ENCODE measurements at places on chromosomes 13 and 19.

DNA sequence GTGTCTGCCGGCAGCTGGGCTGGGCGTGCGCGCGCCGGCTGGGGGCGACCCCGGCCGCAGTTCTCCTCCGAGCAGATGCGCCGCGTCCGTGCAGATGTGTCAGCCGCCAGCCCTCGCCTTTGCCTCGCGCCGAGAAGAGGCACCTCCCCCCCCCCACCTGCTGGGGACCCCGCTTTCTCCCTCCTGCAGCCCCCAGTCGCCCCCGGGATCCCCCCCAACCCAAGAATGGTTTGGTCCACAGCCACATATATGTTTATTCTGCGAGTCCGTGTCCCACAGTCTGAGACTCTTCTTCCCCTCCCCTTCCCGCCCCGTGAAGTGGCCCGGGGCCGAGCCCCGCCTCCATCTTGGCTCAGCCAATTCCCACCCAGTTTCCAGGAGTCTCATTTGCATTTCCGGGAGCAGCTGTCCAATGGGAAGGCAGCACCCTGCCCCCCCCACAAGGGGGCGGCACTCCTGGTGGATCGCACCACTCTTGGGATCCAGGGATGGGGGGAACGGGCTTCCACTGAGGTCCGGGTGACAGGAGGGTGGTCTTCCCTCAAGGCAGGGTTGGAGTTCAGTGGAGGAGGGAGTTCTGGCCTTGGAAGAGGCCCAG is 8.6 kb downstream of the ISOC2 start:
- no peak for DNase-seq

DNA sequence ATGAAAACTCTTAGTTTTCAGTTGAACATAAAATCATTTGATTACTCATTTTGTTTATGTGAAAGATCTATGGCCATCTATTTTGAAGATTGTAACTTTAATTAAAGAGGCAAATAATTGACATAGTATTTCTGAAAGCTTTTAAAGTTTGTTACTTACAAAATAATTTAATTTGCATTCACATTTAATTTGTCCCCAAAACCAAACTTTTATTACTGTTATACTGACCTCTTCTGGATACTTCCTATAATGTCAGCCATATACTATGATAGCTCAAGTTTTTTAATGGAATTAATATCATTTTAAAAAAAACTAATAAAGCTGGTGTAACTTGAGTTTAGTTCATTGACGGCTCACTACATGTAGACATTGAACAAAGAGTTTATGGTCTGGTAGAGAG is 4.9 kb upstream of the SGCG start:
- DNase-seq, result no peak

GRCh38 chr13:44024167-44024845 is 144.6 kb downstream of the LACC1 start:
- DNase-seq, result no peak

GRCh38 chr19:15337202-15337601 is 4.9 kb upstream of the BRD4 start:
- no peak for DNase-seq

DNA sequence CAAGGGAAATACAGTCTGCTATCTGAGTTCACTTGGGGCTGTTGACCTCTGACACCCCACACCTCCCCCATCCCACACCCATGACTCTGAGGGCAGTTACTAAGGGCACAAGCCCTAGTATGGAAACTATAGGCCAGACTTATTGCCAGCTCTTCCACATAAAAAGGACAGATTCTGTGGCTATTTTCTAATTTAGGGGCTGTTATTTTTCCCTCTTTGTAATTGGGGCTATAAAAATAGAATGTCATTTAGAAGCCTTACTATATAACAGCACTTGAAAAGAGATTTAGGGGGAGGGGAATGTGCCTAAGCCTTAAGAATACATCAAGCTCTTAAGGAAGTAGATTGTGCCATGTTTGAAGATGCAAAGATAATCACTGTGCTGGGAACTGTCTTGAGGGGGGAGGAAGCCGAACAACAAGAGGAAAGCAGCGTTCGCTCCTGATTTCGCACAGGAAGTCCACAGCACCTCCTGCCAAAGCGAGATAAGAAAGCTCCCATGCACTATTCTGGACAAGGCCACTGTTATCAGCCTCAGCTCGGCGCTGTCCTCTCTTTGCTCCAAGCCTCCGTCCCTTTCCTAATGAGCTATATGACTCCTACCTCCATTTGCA is 86.6 kb downstream of the FLT1 start:
- no peak for DNase-seq

DNA sequence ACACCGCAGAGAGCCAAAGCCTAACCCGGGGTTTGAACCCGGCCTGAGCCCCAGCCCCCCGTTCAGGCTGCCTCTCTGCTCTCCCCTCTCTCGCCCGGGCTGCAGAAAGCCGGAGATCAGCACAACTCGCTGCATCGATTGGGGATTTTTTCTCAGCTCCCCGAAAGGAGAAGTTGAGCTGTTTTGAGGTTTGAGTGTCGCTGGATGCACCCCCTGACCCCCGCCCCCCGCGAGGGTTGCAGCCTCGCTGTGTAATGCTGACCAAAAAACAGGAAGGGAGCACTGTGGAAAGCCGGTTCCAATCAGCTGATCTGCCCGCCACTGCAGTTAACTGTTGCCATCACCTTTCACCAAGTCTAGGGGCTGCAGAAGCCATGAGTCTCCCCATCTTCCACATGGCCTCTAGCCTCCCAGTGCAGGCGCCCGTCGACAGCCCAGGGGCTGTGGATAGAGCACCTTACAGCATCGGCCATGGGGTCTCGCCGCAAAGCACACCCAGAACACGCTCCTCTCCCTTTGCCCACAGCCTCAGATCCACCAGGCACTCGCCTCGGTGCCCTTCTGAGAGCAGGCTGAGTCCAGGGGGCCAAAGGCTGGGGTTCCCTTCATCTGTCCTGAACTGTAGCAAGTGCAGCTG is 34.5 kb downstream of the MYO9B start:
- no peak for DNase-seq

- no peak for DNase-seq
Measured at GRCh38 chr19:374183-374885, 29.7 kb upstream of the MIER2 start.

DNA sequence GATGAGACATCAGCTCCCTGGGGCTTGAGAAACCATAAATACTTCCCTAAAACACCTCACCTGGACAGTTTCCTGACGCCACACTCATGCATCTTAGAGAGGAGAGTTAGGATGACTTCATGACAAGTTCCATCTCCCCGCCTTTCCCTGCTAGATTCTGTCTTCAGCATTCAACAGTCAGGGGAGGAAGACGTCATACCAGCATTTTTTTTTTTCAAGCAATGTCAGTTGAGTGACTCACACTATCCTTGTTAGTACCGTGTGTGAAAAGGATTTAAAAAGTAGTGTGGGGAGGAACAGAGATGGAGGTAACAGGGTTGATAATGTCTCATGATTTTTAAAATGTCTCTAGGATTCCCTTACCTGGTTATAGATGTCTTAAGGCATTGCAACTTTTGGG is at the start of gene OR7D2:
TSS of gene OR7D2 (plus strand) at position 79 of the 400 bp plus-strand sequence. CDS start 6,803 bp downstream, outside the sequence.
- no peak for DNase-seq

DNA sequence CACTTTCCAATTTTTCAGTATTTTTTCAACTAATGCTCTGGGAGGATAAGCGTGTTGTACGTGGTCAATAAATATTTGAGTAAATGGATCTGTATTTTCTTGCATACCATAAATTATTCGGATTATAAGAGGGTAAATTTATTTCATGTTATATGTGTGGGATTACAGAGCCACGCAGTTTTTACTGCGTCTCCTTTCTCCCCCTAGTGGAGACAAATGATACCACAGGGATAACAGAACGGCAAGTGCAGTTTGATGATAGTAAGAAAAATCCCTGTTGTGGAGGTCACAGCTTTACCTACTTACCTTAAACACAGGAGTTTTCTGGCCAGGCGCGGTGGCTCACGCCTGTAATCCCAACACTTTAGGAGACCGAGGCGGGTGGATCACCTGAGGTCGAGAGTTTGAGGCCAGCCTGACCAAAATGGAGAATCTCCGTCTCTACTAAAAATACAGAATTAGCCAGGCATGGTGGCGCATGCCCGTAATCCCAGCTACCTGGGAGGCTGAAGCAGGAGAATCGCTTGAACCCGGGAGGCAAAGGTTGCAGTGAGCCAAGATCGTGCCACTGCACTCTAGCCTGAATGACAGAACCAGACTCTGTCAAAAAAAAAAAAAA is 16.8 kb downstream of the MBD3L2B start:
- no peak for DNase-seq

DNA sequence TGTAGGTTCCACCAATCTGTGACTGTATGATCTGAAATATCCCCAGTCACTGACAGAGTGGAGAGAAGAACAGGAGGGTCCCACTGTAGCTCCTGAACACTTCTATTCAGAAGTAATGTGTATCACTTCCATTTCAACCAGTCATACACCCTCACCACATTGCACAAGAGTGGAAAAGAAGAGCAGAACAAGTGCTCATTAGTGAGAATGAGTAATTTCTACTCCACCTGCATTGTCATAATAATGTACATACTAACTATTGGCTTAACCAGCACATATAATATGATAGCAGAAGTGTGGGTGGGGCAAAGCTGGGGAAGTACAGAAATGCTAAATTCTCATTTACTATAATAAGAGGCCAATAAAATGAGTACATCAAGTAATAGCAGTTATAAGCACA is 342.7 kb downstream of the LMO7 start:
- no peak for DNase-seq

DNA sequence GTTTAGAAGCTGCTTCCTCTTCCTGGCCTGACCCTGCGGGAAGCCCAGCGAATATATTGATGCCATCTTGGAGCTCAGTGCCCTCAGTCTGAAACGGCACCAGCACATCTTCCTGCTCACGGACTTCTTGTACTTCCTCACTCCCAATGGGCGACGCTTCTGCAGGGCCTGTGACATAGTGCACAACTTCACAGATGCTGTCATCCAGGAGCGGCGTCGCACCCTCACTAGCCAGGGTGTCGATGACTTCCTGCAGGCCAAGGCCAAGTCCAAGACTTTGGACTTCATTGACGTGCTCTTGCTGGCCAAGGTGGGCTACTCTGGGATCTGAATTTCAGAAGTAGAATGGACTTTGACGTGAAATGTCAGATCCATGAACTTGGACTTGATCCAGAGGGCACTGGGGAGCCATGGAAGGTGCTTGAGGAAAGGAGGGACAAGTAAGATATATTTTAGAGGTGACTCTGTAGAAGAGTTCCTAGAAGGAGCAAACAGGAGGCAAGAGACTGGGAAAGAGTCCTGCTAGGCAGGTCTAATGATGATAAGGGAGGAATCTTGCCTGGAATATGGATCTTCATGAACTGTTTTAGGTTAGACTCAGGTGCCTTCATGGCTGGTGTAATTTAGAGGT is 38.4 kb upstream of the CYP4F8 start:
- no peak for DNase-seq

DNA sequence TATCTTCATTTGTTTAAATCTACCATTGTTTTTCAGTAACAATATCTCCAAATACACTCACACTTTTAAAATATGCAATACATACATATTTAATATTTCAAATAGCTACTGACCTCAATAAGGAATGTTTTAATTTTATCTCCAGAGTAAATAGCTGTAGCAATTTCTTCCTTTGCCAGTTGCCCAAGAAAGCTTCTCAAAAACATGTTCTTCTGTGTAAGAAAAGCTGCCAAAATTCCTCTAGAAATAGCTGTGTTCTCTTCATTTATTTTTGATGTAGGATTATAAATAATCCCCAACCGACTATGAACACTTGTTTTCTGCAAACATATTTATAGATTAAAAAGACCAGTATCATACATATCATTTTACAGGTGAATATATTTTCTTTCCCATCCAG is 150.5 kb downstream of the UGGT2 start:
- DNase-seq, result no peak

DNA sequence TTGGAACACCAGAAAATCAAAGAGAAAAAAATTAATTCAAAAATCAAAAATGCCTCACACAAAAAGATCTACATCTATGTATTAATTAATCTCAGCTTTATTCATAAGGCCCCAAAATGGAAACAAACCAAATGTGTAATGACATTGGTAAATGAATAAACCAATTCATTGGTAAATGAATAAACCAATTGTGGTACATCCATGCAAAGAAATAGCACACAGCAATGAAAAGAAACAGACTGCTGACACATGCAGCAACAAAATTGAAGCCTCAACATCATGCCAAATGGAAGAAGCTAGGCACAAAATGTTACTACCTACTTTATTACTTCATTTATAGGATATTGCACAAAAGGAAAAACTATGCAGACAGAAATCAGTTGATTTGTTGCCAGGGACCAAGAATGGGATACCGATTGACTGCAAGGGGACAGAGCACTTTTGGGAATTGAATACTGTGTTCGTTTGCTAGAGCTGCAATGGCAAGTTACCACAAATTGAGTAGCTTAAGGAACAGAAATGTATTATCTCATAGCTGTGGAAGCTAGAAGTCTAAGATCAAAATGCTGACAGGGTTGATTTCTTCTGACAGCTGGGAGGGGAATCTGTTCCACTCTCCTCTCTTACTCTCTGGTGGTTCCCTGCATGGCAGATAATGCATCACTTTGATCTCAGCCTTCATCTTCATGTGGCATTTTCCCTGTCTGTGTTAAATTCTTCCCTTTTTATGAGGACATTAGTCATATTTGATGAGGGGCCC is 252.8 kb downstream of the RFC3 start:
- DNase-seq, result no peak

GRCh38 chr13:107942030-107942617 is 273.2 kb downstream of the LIG4 start:
- no peak for DNase-seq

- DNase-seq, result no peak
Measured at GRCh38 chr13:59686798-59687394, 476.8 kb downstream of the DIAPH3 start.

DNA sequence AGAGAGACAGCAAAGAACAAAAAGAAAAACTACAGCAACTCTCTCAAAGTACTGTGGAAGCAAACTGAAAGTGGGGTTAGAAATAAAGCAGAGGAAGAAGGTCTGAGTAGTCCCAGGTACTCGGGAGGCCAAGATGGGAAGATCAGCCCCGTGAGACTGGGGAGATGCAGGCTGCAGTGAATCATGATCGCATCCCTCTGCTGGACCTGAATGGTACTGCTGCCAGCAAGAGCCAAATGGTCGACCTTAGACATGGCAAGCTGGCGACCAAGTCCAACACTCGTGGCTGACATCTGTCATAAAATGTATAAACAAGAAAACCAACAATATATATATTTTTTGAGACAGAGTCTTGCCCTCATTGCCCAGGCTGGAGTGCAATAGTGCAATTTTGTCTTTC is 33.7 kb upstream of the ZNF724 start:
- DNase-seq, result no peak

DNA sequence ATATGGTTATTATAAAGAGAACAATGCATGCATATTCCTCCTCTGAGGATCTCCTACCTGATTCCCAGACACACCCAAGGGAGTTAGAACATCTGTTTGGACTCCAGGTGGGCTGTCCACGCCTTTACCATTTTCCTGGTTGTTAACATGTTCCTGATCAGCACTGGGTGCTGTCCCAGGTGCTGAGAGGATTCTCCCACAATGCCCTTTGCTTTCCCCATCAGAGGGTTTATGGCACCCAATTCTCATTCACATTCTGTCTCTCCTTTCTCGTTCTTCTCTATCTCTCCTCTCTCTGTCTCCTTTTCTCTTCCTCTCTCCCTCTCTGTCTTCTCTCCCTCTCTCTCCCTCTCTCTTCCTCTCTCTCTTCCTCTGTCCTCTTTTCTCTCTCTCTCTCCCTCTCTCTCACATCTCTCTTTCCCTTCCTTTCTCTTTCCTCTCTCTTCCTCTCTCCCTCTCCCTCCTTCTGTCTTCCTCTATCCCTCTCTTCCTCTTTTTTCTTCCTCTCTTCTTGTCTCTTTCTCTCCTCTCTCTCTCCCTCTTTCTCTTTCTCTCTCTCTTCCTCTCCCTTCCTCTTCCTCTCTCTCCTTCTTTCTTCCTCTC is 3.3 kb upstream of the RDH13 start:
- DNase-seq, result no peak
